T-helper 9 cell (primary cell): ENCODE measurements at places on chromosomes 4 and X.
A peak's percentile ranks its signal among the peaks of the same experiment; 100 is the strongest.

DNA sequence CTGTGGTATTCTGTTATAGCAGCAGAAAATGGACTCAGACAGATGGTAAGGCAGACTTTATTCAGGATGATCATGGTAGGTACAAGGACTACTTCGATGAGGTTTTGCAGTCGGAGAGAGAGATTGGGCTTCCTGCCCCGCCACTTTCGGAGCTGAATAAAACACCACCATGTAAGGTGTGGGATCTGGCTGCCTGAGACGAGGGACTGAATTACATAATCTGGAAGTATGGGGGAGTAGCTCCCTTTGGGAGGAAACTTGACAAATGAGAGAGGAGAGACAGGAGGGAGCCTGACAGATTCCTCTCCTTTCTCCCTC, 255.5 kb upstream of the GATB start:
- no peak for DNase-seq

DNA sequence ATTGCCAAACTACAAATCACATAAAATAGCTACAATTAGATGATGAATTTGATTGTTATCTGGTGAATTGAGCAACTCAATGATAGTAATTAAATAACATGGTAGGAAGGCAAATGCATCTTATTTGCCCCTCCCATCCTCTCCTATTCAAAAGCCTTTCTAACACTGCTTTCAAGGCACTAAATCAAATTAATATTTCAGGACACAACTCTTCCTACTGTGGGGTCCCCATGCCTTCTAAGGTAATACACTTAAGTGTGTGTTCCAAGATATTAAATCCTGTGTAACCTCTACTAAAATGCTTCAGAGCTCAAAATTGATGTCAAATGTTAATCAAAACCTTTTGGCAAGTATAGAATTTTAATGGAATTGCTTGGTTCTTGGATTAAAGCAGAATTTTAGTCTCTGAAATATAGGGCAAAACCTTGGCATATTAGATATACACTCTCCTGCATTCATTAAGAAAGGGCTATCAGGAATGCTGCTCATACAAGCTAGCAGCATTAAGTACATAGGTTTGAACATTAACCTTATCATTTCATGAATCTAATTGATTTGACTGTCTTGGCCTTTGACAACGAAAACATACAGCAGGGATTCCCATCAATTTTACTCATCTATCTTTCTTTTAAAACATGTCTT, 371.8 kb upstream of the GALNTL6 start:
- DNase-seq, result no peak

GRCh38 chrX:132400706-132401105, 88.1 kb downstream of the MBNL3 start:
- DNase-seq, result no peak

DNA sequence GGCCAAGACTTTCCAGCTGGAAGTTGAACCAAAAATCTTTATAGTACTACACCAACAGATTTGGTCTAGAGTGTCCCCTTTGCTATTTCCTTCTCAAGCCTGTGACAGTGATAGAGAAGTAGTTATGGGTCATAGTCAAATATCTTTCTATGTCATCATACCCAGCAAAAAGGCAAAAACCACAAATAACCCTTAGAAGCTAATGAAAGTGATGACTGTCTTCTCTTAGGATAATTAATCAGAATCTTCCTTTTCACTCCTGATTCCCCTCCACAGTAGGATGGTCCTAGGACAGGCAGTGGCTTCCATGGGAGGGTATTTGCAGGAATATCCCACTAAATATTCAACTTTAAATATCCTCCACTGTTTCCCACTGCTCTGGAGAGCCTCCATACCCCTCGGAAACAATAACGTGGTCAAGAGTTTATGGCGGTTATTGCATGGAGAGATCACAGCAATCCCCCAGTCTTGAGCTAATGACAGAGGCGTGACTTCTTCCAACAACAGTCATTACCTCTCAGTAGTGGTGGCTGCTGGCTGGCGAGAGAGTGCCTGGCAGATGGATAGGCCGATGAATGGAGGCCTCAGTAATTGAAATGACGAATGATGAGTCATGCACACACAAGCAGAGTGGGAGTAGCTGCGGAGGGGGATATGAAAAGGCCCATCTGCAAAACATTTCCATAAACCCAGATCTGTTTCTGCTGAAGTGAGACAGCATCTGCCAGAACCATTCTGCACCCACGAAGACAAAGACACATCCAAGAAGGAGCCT, 154.9 kb downstream of the STK32B start:
- DNase-seq, result no peak

GRCh38 chr4:169009286-169010124, 550 bp downstream of the CBR4 start:
- DNase-seq, result peak; percentile 40

- DNase-seq, result no peak
Observed at GRCh38 chr4:139764686-139765310, 99.2 kb downstream of the MGST2 start.

- no peak for DNase-seq
Observed at GRCh38 chrX:11724122-11725017, 33.7 kb upstream of the MSL3 start.

GRCh38 chrX:10404436-10404835, 215.9 kb downstream of the MID1 start:
- DNase-seq, result no peak

- no peak for DNase-seq
Observed at GRCh38 chrX:139112432-139112831, 400.9 kb upstream of the FGF13 start.

DNA sequence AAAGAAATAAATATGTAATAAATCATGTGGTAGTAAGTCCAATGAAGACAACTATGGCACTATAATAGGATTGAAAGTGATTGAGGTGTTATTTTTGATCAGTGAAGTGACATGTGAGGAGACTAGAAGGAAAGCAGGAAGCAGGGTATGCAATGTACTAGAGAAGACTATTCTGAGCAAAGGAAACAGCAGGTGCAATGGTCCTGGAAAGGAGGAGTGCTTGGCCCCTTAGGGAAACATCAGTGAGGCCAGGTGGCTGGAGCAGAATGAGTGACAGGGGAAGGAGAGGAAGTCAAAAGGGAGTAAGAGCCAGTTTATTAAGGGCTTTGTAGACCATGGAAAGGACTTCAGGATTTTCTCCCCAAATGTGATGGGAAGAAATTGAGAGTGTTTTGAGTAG, 207.6 kb upstream of the HCCS start:
- DNase-seq, result no peak

DNA sequence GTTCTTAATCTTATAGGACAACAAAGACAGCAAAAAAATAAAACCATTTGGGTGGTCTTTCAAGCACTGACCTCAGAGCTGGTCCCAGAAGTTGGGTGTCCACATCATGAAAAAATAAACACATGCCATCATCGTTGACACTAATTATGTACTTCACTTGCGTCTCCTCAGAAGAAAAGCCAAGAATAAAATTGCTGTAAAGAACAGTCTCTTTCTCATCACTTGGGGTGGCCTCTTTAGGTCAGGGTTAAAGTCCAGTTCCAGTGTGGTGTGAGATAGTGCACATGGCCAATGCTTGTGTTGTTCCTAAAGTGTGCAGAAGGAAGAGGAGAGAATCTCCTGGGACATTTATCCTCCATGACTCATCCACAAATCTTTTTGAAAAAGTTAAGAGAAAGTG, 49.5 kb upstream of the IBSP start:
- DNase-seq, result no peak

DNA sequence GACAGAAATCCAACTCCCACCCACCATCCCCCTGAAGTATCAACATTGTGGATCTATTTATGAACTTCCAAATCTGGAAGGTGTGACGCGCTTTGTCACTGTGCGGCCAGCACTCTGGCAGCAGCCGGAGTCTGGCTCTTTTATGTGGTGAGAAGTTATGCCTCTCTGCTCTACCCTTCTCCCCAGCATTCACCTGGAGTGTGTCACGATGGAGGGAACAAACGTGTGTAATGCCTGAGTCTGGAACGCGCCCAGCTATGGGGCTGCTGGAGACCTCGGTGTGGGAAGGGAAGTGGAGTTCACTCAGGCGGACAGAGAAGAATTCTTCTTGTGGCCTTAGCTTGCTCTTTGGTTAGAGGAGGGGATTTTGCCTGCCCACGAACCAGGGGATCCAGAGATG, 222.1 kb upstream of the RPL34 start:
- DNase-seq, result no peak

- no peak for DNase-seq
Observed at GRCh38 chr4:40933272-40934053, 183.7 kb downstream of the NSUN7 start.
